ENCODE measurements at places on chromosomes 11 and 22.
A peak's percentile ranks its signal among the peaks of the same experiment; 100 is the strongest.

DNA sequence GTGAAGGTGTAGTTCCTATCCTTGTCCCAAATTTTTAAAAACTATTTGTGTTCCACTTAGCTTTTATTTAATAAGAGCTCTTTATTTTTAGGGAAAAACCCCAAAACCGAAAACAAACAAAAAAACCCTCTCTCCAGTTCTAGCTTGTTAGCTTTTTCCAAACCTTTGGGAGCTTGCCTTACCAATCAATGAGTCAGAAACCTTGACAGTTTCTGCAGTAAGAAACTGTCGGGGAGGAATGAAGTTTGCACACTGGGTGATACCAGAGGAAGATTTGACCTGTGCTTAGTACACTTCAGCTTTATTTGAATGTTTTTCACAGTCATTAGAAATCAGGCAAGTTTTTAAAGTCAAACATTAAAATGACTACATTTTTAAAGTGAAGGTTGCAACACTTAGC lies 105.0 kb downstream of the FAT3 start:
- H3K27me3 ChIP-seq, result no peaks in the 10 kb centered on the region
- no peaks in the 10 kb centered on the region for H3K36me3 ChIP-seq
- H3K4me3 ChIP-seq, result no peak overlapping the region
- H3K4me1 ChIP-seq, result peaks cover 12% of the 10 kb centered on the region
- H3K27ac ChIP-seq, result peak overlapping the region; percentile 21
- DNase-seq, result no peak

GRCh38 chr22:27915986-27916385 lies 3.1 kb downstream of the PITPNB start:
- peaks cover 3% of the 10 kb centered on the region for H3K4me1 ChIP-seq
- H3K27ac ChIP-seq, result no peak overlapping the region
- H3K4me3 ChIP-seq, result no peak overlapping the region
- no peaks in the 10 kb centered on the region for H3K27me3 ChIP-seq
- H3K36me3 ChIP-seq, result peaks cover 3% of the 10 kb centered on the region

GRCh38 chr11:129911298-129911697 lies 15.9 kb upstream of the NFRKB start:
- DNase-seq, result no peak
- H3K27ac ChIP-seq, result no peak overlapping the region
- H3K36me3 ChIP-seq, result peaks cover 24% of the 10 kb centered on the region
- H3K4me1 ChIP-seq, result no peaks in the 10 kb centered on the region
- H3K27me3 ChIP-seq, result no peaks in the 10 kb centered on the region

DNA sequence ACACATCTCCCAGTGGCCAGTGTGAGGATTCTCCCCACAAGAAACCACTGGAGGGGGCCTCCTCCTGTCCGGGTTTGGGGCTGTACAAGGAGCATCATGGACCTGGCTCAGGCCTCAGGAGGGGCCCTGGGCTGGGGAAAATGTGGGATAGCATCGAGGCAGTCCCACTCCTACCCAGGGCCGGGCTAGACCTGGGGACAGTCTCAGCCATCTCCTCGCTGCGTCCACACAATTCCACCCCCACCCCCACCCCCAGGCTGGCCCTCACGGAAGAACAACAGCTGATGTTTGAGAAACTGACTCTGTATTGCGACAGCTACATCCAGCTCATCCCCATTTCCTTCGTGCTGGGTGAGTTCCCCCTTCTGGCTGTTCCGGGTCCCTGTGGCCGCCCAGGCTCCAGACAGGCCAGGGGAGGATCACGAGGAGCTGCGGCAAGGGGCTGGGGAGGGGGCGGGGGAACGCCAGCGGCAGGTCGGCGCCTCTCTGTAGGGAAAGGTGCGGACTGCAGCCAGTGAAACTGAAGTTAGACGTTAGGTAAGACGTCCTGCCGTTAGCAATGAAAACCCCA lies 4.8 kb downstream of the BEST1 start:
- H3K27ac ChIP-seq, result no peak overlapping the region
- no peaks in the 10 kb centered on the region for H3K36me3 ChIP-seq
- peaks cover 8% of the 10 kb centered on the region for H3K27me3 ChIP-seq
- DNase-seq, result peak; percentile 53
- H3K4me1 ChIP-seq, result peaks cover 3% of the 10 kb centered on the region

DNA sequence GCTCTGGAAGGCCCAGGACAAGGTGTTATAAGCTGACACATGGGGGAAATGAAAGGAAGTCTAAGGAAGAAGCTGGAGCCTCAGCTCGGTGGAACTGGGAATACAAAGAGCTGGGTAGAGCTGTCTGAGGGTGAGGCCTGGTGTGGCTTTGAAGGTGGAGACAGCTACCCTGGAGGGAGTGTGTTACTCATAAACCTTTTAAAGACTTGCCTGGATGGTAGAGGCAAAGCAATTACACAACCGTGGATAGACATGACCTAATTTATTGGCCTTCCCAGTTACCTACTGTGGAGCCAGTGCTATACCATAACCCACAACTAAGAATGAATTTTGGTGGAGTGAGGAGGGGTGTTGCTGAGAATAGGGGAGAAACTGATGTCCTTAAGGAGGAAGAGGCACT lies 22.6 kb downstream of the EXPH5 start:
- H3K4me3 ChIP-seq, result no peak overlapping the region
- no peaks in the 10 kb centered on the region for H3K27me3 ChIP-seq
- DNase-seq, result no peak
- no peak overlapping the region for H3K27ac ChIP-seq

- H3K27me3 ChIP-seq, result no peaks in the 10 kb centered on the region
- H3K27ac ChIP-seq, result no peak overlapping the region
- no peak for DNase-seq
- no peaks in the 10 kb centered on the region for H3K4me1 ChIP-seq
These were observed 222.1 kb upstream of the ANO3 start for GRCh38 chr11:26109658-26110368.

DNA sequence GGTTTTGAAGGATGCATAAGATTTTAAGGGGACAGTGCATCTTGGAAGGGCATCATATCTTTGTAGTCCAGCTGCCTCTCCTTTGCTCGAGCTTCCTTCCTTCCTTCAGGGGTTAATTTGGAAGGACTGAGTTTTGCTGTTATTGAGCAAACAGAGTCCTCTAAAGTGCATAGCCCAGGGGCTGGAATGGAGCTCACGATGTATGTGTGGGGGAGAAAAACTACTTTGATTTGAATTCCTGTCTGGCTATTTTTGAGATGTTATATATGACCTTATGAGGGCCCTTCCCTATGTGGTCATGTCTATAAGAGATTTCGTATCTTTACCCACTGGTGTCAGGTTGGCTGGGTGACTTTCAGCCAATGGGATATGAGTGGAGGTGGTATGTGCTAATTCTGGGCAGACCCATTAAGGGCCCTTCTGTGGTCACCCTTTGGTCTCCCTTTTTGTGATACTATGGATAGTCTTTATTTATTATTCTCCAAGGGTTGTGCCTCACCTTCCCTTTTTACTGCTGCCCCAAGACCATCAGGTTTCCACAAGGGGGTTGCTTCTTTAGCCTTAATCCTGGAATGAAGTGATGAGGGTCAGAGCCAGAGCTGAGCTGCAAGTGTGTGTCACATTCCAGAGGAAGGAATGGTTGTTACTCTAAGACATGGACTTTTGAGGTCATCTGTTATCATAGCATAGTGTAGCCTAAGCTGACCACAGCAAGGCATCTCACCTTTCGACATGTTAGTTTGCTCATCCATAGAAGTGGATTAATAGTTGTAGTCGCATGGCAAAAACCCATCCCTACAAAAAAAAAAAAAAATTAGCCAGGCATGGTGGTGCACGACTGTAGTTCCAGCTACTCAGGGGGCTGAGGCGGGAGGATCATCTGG lies 54.6 kb downstream of the LRRC74B start:
- no peaks in the 10 kb centered on the region for H3K4me1 ChIP-seq
- DNase-seq, result no peak
- H3K4me3 ChIP-seq, result no peak overlapping the region
- no peak overlapping the region for H3K27ac ChIP-seq
- H3K27me3 ChIP-seq, result no peaks in the 10 kb centered on the region

DNA sequence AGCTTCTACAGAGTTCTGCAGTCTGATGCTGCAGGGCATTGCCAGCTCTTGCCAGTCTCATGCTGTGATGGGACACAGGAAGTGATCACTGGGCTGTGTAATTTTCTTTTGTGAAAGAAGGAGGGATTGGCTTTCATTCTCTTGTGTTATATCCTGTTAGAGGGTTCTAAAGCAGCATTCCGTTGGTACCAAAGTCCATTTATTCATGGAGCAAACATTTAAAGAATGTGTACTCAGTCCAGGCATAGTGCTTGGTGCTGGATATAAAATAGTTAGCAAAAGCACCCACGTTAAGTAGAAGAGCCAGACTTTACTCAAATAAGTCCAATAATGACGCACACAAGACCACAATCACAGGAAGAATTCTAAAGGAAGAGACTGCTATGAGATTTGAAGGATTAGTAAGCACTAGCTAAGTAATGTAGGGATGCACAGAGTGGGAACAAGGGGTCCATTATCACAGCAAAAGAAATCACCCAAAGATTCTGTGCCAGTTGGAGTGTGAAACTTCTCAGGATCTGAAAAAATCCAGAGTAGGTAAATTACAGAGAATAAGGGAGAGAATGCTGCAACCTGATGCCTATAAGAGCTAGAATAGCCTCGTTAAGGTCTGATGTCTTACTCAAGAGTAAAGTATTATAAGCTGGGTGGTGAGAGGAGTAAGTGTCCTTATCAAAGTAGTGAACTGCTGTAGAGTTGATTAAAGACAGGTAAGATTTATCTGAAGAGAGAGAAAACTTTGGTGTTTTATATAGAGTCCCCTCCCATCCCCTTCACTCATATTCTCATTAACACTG lies 728.3 kb downstream of the METTL15 start:
- H3K27me3 ChIP-seq, result no peaks in the 10 kb centered on the region
- H3K36me3 ChIP-seq, result no peaks in the 10 kb centered on the region
- H3K27ac ChIP-seq, result no peak overlapping the region
- peaks cover 3% of the 10 kb centered on the region for H3K4me1 ChIP-seq
- DNase-seq, result no peak

All from H1 (cell line).